Activated effector memory CD4-positive, alpha-beta T cell treated with Interleukin-2 at 50 U/mL for 16 hours (primary cell): ENCODE measurements at places on chromosomes 13 and 19.

GRCh38 chr19:38952395-38953165 lies 21.8 kb downstream of the MRPS12 start:
- DNase-seq, result no peak

GRCh38 chr19:12983542-12984142 lies 11.6 kb upstream of the NFIX start:
- peak; percentile 75 for DNase-seq

- no peak for DNase-seq
These were observed 110.2 kb downstream of the TEX26 start for GRCh38 chr13:31042481-31043165.

- no peak for DNase-seq
These were observed 168.0 kb downstream of the TNFSF13B start for GRCh38 chr13:108437496-108437895.

DNA sequence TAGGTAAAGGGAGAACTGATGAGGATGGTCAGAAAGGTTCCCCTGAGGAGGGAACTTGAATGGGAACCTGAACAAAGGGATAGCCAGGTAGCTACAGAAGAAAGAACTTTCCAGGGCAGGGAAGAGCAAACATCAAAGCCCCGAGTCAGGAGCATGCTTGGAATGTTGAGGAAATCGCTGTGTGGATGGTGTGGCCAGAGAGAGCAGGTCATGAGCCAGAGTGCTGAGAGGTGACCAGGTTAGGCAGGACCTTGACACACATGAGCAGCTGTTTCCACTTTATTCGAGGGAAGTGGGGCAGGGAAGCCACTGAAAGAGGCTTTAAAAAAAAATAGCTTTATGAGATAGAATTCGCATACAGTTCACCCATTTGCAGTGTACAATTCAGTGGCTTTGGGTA lies 4.4 kb downstream of the RAB8A start:
- no peak for DNase-seq

DNA sequence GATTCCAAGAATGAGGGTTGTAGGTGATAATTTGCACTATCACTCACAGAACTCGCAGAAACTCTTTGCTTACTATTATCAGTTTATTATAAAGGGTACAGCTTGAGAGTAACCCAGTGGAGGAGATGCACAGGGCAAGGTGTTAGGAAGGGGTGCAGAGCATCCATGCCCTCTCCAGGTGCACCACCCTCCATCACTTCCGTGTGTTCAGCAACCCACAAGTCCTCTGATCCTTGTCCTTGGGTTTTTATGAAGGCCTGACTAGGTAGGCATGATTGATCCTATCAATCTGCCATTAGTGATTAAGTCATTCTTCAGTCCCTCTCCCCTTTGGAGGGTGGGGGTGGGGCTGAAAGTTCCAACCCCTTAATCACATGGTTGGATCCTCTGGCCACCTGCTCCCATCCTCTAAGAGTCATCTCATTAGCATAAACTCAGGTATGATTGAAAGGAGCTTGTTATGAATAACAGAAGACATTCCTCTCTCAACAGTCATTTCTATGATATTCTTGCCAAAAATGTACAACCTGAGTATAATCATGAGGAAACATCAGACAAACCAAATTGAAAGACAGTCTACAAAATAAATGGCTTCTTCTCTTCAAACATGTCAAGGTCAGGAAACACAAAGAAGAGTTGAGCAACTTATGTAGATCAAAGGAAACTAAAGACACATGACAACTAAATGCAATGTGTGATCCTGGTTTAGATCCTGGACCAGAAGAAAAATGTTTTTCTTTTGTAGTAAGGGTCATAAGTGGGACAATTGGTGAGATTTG lies 225.4 kb downstream of the PCCA start:
- no peak for DNase-seq

GRCh38 chr13:66958611-66959010 lies 271.5 kb downstream of the PCDH9 start:
- DNase-seq, result no peak

DNA sequence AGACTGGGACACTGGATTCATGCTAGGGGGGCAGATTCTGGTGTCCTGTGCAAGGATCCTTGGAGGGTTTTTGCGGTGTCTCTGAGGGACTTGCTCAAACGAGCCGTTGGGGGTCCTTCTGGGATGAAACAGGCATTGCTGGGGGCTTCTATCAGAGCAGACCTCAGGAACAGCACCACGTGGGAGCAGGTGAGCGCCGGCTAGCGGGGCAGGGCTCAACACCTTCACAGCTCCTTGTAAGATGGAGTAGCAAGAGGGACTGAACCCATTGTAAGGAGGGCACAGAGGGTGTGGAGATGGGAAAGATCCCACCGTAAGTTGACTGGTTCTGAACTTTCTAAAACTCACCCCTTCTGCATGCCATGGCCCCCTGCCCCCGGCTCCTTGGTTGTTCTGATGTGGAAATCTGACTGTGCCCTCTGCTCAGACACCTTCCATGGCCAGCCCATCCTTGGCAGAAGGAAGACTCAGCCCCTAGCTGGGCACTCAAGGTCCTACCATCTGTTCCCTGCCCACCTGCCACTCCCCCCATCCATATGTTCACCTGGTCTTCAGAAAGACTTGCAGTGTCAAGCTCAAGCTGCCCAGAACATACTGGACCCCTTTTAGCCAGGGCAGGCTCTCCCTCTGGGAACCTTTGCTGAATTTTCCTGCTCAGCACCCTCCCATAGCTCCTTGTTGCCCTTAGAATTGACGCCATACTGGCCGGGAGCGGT lies 1.2 kb downstream of the SLC27A1 start:
- no peak for DNase-seq

GRCh38 chr19:41123716-41124294 lies 9.6 kb downstream of the CYP2F1 start:
- DNase-seq, result no peak
